ENCODE measurements at places on chromosomes 6 and 20.

DNA sequence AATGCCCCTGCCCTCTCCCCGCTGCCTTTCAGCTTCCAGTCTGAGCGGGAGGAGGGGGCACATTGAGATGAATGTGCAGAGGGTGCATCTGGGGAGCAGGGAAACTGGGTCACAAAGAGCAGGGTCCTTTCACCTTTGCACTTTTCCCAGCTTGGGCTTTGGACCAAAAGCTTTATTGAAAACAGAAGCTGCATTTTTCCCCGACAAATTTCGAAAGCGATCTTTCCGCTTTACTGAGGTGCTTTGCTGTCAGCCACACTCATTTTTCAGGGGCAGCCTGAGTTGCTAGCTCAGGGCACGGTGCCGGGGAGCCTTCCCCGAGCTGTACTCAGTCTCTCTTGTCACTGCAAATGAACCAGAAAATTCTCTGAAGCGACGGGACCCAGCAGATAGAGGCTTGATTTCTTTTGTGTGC lies 283.7 kb upstream of the SOX4 start:
- DNase-seq = no peak

DNA sequence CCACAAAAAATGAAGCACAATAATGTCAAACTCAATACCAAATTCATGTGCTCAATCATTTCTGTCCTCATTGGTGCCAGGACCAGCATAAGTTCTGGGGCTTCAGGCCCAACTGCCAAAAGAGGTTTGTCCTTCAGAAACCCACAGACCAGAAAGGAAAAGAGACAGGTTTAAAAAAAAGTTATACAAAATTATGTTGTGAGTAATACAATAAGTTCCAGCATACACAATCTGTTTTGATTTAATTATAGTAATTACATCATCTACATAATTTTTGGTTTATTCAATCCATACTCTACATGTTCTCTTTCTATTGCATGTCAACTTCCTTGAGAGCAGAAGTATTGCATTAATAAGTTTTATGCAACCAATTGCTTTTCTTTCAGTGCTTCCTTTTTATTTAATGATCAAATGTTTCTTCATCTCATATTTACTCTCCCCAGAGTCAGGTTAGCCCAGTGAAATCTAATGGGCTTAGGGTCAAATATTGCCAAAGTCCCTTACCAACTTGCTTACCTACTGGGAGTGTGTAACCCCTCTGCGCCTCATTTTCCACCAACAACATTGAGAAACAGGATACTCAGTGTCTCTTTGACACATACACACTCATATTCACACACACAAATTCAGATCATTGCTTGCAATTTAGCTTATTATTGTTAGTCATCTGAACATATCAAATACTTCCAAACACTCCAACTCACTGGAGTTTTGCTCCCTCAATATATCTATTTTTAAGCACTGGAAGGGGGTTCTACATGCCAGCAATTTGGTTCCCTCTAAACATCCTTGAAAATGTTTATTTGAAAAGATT lies 424.4 kb upstream of the MARCKS start:
- no peak for DNase-seq

GRCh38 chr20:62516338-62516737 lies 40.5 kb upstream of the GATA5 start:
- no peak for DNase-seq

DNA sequence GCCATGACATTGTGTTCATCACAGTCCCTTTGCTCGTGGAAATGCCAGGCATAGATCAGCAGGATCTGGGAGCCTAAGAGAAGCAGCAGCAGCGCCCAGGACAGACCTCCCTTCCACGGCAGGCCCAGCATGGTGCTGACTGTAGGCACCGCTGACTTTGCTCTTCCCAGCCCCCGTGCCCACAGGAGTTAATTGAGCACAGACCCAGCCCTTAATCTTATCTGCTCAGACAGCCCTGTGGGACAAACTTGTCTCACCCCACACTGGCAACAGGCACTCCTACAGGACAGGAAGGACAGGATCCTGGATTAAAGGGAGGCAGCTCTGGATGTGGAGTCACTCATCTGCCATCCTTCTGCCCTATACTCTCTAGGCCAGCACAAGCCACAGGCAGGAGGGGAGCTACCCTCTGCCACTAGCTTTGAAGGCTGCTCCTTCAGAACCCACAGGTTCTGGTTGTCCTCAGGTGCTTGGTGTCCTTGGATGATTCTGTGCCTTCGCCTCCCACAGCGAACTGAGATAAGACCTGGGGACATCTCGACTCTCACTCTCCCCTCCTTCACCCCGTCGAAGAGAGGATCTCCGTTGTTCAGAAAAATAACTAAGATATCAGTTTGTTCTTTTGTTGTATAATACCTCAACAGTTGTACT lies at the start of gene CST9L:
CST9L (minus strand) TSS at position 165 of the 651 bp plus-strand sequence; CDS start at position 131, 34 bp downstream.
- no peak for DNase-seq

GRCh38 chr6:123022975-123023374 lies 26.9 kb downstream of the CLVS2 start:
- DNase-seq = no peak

DNA sequence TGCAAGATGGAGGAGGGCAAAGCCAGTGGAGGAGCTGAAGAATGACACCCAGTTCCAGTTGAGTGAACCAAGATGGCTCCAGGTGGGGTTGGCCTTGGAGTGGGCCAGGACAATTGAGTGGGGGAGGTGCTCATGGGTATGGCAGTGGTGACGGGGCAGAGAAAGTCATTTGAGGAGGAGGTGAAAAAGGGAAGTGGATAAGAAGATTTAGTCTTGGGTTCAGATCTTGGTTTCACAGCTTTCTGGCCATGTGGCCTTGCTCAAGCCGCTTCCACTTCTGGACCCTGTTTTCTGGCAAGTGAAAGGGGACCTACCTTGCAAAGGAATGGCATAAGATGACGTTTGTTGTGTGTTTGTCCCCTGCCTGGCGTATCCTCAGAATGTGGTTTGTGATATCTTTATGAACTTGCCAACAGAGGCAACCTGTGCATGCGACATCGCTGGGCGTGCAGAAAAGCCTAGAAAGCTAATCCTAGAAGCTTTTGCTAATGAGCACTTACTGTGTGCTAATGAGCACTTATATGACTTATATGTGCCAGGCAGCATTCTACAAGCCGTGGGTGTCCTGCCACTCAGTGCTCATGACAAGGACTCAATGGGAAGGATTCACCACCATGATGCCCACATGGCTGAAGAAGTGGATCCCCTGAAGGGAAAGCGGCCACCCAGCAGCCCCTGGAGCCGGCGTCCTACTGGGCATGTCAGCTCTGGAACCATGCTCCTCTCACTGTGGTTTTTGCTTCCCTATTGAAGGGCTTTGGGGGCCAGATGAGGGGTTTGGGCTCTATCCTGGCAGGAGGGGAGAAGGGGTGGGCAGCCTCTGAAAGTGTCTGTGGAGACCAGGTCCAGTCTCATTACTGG lies 23.6 kb upstream of the STX16 start:
- DNase-seq = no peak

DNA sequence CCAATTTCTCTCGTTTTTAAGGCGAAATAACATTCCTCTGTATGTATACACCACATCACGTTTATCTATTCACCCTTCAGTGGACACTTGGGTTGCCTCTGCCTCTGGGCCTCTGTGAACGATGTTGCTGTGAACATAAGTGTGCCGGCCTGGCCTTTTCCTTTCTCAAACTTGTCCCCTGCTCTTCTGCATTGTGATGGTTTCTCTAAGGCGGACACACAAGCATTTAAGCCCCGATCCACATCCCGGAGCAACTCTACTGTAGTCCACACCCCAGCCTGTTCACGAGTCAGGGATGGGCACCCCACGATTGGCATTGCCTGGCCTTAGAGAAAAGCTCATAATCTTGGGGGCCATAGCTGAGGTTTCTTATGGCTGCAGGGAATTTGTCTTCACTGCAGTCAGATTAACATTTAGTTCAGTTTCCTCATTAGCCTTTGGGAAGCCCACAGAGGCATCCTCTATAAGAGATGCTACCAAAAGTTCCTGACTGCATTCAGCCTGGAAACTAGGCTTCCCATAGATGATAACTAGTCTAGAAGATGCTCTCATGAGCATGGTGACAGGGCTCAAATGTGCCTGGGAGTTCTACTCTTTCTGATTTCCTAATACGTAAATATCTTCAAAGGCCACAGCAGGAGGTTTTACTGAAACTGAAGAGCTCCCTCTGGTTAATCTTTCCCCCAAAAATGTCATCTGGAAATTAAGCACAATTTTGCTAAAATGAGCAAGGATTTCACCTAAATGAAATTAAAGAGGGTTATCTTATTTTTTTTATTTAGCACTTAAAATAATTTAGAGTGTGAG lies 762 bp downstream of the ZC3H12D start:
- no peak for DNase-seq

DNA sequence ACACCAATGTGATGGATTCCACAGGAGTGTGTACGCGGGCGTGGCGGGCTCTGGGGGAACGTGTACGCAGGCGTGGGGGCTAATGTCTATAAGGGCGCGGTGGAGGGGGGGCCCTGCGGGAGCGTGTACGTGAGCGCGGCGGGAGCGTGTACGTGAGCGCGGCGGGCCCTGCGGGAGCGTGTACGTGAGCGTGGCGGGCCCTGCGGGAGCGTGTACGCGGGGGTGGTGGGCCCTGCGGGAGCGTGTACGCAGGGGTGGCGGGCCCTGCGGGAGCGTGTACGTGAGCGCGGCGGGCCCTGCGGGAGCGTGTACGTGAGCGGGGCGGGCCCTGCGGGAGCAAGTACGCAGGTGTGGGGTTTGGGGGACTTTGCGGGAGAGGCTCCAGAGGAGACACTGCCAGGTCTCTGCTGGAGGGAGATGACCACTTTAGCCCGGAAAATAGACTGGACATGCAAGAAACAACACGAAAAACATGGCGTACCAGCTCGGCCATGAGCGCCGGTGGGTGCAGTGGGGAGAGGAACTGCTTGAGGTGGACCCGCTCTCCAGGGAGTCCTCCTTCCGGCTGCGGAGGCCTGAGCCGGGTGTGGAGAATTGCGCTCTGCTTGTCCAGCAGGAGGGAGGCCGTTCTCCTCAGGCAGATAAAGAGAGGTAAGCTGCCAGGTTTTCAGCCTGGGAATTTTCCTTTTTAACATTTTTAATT lies 27.8 kb upstream of the SMOC2 start:
- no peak for DNase-seq

DNA sequence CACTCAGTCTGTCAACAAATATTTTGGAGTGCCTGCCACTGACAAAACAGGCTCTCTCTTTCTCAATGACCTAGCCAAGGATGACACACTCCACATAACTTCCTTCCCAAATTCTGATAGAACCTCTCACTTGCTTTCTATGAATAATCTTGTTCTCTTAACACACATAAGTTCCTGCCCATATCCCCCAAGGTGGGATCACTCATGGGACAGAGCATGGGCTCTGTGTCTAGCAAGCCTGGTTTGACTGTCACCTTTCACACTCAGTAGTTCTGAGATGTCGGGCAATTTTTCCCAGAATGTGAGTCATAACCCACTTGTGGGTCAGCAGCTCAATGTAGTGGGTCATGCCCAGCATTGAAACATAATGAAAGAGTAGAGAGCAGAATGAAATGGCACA lies 78.1 kb downstream of the LRFN2 start:
- DNase-seq = no peak

DNA sequence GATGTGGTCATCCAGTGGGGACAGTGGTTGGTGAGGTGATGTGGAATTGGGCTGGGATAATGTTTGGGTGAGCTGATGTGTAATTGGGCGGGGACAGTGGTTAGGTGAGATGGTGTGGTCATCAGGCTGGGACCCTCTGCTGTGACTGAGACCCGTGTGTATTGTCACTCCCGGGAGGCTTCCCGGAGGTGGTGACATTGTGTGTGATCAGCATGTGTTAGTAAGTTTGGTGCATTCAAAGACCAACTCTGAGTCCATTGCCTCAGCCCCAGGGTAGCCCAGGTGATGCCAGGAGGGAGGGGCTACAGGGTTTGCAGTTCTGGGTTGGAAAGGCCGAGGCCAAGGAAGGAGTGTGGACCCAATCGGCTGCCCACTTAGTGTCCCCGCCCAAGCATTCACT lies 375.5 kb downstream of the TAF4 start:
- no peak for DNase-seq
